NCI-H187 (cell line): ENCODE measurements at places on chromosomes 7 and 10.

DNA sequence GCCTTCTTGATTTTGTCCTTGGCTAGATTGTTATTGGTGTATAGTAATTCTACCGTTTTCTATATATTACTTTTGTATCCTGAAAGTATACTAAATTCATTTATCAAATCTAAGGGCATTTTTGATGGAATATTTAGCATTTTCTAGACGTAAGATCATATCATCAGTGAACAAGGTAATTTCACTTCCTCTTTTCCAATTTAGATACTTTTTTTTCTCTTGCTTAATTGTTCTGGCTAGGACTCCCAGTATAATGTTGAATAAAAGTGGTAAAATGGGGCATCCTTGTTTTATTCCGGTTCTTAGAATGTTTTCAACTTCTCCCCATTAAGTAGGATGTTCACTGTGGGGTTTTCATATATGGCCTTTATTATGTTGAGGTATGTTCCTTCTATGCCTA is 260.7 kb downstream of the POLR1F start:
- DNase-seq: no peak

- no peak for DNase-seq
Observed at GRCh38 chr10:86178401-86179152, 188.0 kb downstream of the GRID1 start.

GRCh38 chr10:31036209-31036608 is 4.5 kb upstream of the ZNF438 start:
- no peak for DNase-seq

DNA sequence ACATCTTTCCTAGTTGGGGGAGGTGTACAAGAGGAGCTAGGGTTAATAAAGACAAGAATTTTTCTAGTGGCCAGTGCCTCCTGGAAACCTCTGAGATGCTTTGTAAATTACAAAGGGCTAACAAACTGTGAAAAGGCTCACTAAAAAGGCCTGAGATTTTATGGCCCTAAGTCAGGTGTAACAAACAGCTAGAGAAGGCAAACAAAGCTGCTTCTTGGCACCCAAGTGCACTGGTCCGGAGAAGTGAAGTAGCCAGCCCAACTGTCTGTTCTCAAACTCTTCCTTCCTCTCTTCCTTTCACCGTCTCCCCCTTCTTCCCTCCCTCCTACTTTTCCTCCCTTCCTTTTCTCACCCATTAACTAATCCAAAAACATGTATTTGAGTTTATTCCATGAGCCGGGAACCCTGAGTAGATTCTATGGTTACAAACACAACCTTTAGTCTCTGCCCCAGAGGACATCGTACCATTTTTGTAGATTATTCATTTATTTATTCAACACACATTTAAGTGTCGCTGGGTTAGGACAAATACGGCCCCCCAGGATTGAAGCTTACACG is 143.4 kb upstream of the PCGF5 start:
- DNase-seq: no peak

- DNase-seq: no peak
Observed at GRCh38 chr10:70494966-70495365, 16.4 kb downstream of the PALD1 start.

- DNase-seq: no peak
Observed at GRCh38 chr10:89785095-89785494, 83.7 kb downstream of the KIF20B start.

DNA sequence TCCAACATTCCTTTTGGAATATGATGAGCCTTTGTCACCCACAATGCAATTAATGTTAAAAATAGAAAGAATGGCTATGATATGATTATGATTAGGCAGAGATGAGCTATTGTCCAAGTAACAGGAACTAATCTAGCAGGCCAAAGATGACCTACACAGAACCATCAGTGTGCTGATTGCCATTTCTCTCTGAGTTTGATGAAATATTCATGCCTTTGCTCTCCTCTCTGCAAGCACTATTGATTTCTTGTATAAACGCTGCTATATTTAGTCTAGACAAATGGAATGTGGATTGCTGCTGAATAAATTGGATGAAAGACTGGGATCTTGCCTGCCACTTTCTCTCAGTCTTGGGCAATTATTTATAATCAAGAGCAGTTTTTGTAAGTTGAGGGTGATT is 85.4 kb downstream of the HDAC9 start:
- no peak for DNase-seq

DNA sequence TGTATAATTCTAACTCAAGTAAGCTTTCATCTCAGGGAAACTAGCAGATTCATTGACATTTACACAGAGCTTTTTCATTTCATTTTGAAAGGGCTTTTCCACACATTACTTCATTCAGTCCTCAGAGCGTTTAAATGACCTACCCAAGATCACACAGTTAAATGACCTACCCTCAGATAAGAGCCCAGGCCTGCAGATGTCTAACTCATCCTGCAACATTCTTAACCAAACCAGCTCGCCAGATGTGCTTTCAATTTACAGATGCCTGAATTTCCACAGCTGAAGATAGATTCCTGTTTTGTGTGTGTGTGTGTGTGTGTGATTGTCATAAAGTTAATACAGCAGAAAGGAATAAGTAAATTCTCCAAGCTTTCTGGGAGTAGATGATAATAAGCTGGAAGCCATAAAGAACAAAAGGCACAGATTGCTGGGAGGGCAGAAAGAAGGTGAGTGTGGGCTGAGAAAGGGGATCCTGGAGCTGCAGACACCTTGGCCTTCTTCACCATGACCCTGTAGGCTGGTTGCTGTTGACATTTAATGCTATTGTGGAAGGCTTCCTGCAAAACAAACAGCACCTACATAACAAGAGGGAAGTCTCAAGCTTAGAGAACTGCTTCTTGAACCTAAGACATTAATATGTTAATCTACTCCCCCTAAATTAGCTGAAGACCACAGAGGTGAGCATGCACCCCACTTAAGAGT is 489.7 kb upstream of the CELF2 start:
- no peak for DNase-seq

DNA sequence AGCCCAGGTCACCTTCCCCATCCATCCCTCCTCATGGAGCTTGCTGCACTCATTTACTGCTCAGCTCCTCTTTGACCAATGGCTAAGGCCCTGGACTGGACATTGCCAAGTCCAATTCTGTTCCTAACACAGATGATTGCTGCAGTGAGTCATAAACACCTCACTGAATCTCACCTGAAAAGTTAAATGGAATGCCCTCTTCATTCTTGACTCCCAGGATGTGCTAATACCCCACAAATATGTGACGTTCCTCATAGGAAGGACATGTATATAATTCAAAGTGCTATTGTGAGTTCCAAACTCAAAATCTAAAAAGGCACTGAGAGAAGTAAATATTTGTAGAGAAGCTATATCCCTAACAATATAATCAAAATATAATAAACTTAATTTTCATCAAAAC is 73.5 kb upstream of the DLX6 start:
- DNase-seq: no peak

- DNase-seq: no peak
Observed at GRCh38 chr7:30378275-30378674, 93.9 kb downstream of the ZNRF2 start.

DNA sequence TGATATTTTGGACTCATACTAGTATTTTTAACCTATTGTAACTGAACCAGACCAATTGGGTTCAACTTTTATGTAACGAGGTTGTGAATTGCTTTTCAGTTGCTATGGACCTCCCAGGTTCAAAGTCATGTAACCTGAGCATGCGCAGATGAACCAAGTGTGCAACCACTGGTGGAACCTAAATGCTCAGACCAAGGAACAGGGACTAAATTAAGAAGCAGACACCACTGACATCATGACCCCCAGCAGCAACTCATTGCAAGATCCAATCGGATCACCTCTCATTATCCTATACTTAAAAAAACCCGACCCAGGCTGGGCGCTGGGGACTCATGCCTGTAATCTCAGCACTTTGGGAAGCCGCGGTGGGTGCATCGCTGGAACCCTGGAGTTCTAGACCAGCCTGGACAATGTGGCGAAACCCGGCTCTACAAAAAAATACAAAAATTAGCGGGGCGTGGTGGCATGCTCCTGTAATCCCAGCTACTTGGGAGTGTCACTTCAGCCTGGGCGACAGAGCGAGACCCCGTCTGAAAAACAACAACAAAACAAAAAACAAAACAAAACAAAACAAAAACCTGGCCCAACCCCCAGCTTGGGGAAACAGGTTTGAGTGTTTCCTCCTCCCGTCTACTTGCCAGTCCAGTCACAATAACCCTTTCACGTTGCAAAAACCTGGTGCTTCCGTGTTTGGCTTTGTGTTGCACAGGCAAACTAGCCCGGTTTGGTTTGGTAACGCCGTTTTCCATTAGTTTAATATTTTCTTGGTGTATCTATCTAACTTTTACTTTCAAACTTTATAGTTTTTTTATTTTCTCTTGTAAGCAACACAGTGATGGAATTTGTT is 11.3 kb upstream of the ZNF518A start:
- no peak for DNase-seq

GRCh38 chr10:75493464-75493863 is 62.0 kb downstream of the LRMDA start:
- DNase-seq: no peak

DNA sequence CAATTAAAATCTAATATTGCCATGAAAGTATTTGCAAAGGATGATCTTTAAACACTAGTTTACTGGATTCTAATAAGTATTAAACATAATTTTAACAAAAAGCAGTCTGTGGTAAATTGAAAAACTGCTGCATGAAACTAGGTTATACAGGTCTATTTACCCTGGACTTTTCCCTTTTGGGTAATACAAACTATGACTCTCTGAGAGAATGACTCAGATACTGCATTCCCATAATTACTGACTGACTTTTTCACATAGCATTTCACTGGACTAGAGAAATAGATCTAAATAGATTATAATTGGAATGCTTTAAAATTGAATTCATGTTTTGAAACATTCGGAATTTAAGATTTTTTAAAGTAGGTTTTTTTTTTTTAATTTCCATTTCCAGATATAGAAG is 395.7 kb downstream of the THSD7A start:
- no peak for DNase-seq

- DNase-seq: no peak
Observed at GRCh38 chr7:41189866-41190265, 513.0 kb downstream of the INHBA start.

- no peak for DNase-seq
Observed at GRCh38 chr10:119197921-119198320, 9.4 kb upstream of the GRK5 start.

DNA sequence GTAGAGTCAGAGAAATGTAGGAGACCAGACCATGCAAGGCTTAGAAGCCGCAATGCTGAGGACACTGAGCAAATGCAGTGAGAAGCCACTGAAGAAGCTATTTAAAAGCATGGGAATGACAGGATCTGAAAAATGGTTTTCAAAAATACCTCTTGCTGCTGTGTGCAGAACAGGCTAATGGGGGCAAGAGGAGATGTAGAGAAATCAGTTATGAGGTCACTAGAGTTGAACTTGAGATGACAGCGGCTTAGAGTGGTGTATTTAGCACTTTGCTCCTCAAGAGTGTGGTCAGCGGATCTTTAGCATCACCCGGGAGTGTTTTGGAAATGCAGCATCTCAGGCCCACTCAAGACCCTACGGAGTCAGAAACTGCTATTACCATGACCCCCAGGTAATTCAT is 48.8 kb downstream of the KIAA1549 start:
- DNase-seq: no peak

GRCh38 chr10:91621483-91622113 is 11.3 kb downstream of the PPP1R3C start:
- DNase-seq: no peak

- DNase-seq: no peak
Observed at GRCh38 chr10:21260506-21261149, 264.9 kb downstream of the SKIDA1 start.

GRCh38 chr10:93280699-93281366 is 201.3 kb downstream of the MYOF start:
- no peak for DNase-seq

DNA sequence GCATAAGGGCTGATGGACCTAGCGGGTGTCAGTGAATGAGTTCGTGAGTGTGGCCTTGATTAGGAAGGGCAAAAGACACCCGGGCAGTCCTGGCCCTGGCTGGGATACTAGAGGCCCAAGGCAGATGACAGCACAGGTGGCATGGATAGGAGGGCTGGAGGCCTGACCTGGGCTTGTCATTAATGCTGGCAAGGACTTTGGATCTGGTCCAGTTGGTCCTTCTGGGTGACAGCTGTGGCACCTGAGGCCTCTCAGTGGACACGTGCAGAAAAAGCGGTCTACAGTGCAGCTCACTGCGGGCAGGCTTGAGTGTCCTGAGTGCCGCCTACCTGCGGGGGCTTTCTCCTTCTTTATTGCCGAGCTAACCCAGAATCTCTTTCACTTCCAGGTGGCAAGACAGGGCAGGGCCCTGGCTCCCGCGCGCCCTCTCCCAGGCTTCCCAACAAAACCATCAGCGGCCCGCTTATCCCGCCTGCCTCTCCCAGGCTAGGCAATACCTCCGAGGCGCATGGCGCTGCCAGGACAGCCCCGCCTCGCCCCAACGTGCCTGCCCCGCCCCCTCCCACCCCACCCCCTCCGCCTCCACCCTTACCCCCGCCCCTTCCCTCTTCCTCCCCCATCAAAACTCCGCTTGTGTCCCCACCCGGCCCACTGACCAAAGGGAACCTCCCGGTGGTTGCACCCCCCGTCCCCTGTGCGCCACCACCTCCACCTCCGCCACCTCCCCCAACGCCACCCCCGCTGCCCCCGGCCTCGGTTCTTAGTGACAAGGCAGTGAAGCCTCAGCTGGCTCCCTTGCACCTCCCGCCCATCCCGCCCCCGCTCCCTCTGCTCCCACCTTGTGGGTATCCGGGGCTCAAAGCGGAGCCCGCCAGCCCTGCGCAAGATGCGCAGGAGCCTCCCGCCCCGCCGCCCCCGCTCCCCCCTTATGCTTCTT is 77.4 kb downstream of the WIPF3 start:
- DNase-seq: no peak

GRCh38 chr10:29160150-29160617 is 128.7 kb upstream of the LYZL1 start:
- no peak for DNase-seq

DNA sequence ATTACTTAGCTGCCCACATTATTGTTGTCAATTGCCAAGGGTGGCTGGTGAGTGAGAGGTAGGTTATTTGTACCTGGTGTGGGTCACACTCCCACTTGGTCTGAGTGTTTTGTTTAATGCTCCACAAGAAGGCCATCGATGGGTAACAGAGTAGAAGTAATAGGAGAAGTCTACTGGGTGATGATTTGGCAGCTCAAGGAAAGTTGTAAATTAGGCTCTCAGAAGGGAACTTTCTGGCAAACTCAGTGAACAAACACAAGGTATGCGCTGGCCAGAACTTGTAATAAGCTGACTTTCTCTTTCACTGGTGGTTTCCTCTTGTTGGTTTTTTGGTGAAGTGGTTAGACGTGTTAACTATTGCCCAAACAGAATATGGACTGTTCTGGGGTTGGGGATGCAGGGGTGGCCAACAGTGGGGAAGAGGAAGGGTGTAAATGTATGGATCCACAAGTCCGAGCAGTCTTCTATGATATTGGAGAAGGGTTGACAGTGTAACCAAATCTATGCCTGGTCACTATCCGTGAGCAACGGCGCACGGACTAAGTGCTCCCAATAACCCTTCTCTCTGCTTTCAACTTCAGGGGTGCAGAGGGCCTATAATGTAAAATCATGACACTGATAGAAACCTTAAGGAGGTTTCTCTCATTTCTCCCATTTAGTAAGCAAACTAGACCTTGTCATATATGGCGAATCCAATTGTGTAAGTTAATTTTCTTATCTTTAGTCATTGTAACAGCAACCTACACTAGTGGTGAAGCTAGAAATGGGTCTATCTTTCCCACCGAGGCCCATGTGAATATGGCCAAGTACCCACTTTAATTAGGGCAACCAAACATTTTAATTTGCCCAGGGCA is 212.8 kb downstream of the PTEN start:
- no peak for DNase-seq
